ENCODE measurements at places on chromosomes 4 and X.
A peak's percentile ranks its signal among the peaks of the same experiment; 100 is the strongest.

DNA sequence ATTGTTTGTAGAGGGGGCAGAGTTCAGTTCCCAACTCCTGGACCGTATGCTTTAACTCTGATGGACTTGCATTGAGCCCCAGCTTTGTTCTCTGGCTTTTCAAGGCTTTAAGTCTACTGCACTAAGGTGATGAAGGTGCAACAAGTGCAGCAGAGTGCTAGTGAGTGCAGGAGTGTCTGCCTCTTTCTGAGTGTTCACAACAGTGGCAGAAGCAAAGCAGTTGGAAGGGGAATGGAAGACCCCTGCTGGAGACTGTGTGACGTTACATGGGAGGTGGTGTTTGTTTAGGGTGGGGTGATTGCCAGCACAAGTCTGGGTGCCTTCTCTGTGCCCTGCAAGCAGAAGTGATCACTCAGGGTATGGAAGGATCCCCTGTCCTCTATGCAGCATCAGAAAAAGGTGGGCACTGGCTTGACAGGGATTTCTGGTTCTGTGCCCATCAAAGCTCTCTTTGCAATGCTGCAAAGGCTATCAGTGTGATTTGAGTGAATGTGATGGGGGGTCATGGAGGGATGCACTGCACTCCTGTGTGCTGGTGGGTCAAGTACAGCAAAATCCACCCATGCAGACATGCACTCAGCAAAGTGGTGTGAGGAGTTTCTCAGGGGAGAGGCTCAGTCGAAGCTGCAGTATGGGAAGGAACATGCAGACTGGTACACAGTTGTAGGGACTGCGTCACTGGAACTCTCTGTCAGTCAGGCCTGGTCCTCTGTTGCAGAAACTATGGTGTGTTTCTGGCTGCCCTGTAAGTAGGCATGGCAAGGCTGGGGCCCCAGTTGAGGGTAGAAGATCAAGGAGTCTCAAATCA is 70.9 kb upstream of the UGT2B7 start:
- no peak for DNase-seq

DNA sequence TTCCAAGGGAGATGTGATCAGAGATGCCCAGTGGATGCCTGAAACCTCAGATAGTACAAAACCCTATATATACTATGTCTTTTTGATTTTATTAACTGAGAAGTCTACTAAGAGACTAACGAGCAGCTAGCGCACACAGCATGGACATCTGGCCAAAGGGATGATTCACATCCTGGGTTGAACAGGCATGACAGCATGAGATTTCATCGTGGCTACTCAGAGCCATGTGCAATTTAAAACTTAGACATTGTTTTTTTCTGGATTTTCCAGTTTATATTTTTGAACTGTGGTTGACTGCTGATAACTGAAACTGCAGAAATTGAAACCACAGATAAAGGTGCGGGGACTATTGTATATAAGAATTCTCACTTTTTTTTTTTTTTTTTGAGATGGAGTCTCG is 2252.9 kb upstream of the AGA start:
- no peak for DNase-seq

DNA sequence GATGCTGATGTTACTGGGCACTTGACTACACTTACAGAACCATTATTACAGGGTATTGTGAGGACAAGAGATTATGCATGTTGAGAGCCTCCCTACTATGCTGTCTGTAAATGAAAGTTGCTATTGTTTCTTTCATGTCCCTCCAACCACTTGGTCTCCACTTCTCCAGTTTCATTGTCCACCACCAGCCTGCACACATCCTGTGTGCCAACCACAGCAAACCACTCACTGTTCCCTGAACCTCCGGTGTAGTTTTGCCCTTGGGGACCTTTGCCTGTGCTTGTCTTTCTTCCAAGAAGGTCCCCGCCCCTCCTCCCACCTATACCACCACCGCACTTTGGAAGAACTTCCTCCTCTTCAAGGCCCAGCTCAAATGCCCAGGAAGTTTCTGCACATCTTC is 43.1 kb upstream of the AFF2 start:
- no peak for DNase-seq

GRCh38 chr4:183242291-183242690 is 77.8 kb downstream of the CLDN22 start:
- no peak for DNase-seq

DNA sequence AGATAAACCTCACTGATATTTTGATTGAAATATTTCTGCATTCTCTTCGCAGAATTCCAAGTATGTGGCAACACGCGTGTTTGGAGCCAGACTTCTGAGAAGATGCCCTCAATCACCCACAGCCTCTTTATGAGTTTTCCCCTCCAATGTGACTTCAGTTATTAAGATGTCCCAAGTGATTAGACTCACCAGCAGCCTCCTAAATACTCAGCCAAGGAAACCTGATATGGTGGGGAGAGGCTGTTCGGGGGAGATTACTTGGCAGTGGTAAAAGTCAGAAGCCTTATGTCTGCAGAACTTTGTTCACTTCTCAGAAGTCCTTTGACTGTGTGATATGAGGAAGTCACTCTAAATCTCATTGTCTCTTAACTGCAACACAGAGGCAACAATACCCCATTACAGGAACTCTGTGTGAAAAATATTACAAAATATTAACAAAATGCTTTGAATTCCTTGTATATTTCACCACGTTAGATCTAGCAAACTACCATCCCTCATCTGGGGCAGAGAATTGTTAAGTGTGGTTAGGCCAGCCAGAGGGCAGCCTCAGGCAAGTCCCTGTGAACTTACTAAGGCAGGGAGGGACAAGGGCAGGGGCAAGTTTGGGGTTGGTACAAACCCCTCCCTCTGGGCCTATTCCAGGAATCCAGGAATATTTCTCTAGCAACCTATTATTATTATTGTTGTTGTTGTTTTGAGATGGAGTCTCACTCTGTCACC is 151.4 kb upstream of the USP9X start:
- peak; percentile 11 for DNase-seq

DNA sequence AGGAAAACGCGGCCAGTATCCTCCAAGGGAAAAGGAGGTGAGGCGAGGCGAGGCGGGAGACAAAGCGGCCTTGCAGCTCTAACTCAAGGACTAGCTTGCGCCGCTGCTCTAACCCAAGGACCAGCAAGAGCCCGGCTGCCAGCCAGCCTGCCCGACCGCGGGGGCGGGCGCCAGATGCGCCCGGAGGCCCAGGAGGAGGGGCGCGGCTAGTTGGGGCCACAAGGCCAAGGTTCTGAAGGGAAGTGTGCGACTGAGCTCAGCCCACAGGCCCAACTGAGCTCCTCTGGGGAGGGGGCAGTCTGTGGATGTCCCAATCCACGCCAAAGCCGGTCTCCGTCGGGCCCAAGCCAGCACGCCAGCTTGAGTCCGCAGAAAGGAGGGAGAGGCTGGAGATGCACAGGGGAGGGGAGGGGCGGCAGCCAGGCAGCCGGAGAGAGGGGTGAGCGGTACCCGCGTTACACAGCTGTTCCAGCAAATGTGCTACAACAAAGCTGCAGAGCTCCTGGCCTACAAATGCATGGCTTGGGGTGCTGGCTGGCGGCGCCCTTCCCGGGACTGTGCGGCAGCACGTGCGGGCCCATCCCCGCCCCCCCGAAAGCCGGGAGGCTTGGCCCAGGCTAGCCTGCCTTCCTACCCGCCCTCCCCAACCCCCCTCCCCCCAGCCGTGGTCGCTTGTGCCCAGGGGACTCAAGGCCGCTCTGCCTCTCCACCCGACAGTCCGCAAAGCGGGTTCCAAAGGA is 637 bp downstream of the AMER1 start:
- peak; percentile 33 for DNase-seq

- DNase-seq, result no peak
These were observed 117.5 kb downstream of the DNAAF6 start for GRCh38 chrX:107323786-107324492.

DNA sequence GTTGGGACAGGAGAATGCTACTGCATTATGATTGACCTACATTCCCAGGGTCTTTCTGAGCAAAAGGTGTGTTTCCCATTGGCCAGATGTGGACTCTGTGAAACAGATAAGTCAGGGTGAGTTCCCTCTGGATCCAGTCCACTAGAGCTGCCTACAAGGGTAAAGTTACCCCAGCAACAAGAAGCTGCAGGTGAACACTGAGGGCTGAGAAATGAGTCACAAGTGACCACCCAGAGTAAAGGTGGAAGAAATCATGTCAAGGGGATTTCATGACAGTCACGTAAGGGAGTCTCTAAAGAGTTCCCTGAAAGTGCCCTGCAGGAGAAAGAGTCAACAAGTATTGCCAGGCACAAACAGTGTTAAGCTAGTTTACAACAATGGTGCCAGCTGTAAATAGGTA is 16.3 kb downstream of the F8A1 start:
- no peak for DNase-seq

GRCh38 chr4:95198961-95199360 is 349.8 kb downstream of the UNC5C start:
- no peak for DNase-seq

Data from stimulated activated CD4-positive, alpha-beta T cell treated with anti-CD3 and anti-CD28 coated beads, Interleukin-15, amount 100 ng/mL, for 24 hours (primary cell).